ENCODE measurements at places on chromosomes 12 and 14. TPM values are rescaled to one million over a fixed set of nuclear protein-coding genes. Genes with fewer than 3 reads are reported as not detected.

GRCh38 chr14:78904094-78904493 lies 733.9 kb downstream of the NRXN3 start:
- DNase-seq: no peak

DNA sequence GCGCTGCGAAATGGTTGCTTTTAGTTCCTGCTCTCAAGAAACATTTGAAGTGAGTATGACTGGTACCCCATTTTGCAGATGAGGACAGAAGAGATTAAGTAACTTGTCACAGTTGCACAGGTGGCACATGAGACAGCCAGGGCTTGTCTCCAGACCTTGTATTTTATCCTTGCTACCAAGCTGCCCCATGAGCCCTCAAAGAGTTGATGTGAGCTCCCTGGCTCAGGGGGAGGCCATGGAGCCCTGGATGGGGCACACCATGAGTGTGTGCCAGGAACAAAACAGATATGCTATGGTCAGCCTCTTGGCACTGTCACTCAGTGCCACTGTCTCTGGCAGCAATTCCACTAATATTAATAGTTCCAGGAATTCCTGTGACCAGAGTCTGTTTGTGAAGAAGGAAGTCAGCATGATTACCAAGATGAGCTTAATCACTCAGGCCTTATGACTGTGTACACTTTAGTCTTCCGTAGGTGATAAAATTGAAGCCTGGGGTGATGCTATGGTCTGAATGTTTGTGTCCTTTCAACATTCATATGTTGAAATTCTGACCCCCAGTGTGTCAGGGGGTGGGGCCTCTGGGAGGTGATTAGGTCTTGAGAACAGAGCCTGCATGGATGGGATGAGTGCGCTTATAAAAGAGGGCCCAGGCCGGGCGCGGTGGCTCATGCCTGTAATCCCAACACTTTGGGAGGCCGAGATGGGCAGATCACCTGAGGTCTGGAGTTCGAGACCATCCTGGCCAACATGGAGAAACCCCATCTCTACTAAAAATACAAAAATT lies 806.8 kb downstream of the AACS start:
- DNase-seq: no peak

LACRT gene
- total RNA-seq: not detected

- DNase-seq: no peak
These were observed 22.5 kb downstream of the CABP1 start for GRCh38 chr12:120662879-120663278.

DNA sequence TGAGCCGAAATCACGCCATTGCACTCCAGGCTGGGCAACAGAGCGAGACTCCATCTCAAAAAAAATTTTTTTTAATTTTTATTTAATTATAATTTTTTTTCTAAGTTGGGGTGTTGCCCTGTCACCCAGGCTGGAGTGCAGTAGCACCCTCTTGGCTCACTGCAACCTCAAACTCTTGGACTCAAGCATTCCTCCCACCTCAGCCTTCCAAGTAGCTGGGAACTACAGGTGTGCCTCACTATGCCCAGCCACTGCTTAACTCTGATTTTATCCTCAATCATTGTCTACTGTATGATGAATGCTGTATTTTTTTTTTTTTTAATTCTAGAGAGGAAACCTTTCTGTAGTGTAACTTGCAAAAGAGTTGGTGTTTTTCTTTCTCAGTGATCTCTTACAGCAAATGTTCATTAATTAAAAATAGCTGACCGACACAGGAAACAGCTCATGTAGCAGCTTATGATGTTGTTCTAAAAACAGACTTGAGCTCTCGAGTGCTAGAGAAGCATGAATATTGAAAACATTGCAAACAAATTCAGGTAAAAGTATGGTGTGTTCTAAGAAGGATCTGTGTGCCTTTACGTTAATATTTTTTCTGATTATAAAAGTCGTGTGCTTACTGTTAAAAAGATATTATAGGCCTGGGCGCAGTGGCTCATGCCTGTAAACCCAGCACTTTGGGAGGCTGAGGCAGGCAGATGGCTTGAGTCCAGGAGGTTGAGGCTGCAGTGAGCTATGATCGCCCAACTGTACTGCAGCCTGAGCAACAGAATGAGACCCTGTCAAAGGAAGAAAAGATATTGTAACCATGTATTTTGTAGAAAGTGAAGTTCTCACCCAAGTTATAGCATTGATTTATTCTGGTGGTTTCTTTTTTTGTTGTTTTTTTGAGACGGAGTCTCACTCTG lies 68.9 kb downstream of the FGD4 start:
- no peak for DNase-seq

DNA sequence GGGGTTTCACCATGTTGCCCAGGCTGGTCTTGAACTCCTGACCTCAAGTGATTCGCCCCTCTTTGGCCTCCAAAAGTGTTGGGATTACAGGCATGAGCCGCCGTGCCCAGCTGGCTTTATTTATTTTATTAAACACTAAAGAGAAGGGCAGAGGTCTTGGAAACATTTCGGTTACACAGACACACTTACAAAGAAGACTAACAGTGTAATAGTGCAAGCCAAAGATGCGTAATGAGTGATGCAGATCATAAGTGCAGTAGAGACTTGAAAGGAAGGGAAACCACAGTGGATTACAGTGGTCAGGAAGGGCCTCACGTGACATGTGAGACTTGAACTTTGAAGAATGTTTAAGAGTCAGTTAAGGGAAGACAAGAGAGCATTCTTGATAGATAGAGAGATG lies 33.9 kb upstream of the CDK17 start:
- DNase-seq: no peak

DNA sequence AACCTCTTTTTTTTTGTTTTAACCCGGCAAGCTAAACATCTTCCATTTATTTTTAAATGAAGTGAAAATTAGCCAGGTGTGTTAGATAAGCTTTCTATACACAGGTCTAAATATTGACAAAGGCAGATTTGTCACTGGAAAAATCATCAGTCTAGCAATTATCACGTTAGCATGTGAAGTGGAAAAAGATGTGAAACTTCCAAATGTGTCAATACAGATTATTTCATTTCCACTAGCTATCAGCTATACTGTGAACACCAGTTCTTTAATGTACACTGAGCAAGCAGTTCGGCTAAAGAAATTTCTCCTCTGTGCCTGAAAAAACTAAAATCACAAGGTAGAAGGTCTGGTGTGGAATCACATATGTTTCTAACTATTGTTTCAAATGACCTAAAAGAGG lies 96.6 kb upstream of the G2E3 start:
- no peak for DNase-seq

TRIM9 gene
- total RNA-seq: 0.46 TPM

- DNase-seq: no peak
These were observed 75.5 kb upstream of the CPSF6 start for GRCh38 chr12:69163681-69164362.

DNA sequence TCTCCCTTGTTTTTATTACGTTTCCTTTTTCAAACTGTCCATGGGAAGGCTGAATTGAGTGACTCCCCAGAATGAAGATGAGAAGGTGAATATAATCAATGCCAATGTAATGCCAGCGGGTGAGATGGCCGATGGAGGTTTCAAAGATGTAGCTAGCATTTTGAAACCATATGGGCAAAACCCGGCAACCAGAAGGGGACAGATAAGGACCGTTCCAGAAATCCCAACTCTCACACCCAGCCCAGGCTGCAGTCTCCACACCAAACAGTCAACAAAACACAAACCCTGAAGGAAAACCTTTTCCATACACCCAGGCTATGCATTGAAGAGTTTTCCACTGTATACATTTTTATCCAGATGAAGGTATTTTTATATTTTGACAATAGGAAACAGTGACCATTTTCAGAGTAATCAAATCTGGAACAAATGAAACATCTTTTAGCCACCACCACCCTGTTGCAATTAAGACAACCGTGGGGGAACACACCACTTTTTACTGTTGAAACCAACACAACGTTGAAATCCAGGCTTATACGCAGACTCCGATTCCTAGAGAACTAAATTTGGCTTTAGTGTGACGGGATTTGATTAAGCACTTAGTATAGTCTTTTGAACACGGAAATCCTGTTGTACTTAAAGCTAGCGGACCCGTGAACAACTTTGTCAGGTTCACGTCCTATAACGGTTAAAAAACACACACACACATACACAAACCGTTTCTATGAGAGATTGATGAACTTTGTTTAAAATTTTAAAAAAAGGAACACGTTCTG lies 19.0 kb downstream of the PHETA1 start:
- no peak for DNase-seq

- no peak for DNase-seq
These were observed 37.3 kb upstream of the TBPL2 start for GRCh38 chr14:55477680-55478079.

DNA sequence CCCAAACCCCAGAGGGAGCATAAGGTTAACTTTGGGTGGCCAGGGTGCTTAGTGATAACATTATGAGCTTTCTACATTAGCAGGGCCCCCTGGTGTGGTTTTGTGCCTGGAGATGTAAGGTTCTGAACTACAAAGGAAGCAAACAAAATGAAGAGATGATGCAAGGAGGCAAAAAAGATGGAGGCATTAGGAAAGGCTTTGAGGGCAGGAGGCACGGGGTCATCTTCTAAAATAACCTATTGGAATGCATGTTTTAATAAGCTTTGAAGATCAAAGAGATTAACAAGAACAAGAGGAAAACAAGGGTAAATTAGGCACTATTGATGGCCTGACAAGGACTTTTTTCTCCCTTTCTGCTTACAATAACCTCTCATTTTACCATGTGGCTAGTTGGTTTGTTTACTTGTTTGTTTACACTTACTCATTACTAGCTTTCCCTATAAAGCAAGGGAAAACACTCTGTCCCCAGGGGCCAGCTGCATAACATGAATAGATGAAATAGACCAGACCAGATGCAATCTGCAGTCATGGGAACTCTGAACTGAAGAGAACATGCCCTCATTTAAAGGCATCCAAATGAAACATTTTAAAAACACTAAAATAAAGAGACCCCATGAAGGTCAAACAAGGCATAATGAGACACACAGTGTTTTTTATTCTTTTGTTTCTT lies 390.3 kb downstream of the DIO2 start:
- no peak for DNase-seq

GRCh38 chr12:110281549-110282299 lies 677 bp downstream of the ATP2A2 start:
- DNase-seq: peak; percentile 19

SIRT4 gene
- 2.2 TPM for total RNA-seq

- DNase-seq: no peak
These were observed 21.8 kb downstream of the WNK1 start for GRCh38 chr12:774051-774614.

- DNase-seq: no peak
These were observed 15.8 kb downstream of the NID2 start for GRCh38 chr14:52053044-52053443.

GRCh38 chr12:31225656-31226535 lies 100.1 kb downstream of the SINHCAF start:
- DNase-seq: no peak

GYS2 gene
- not detected for total RNA-seq

MYH6 gene
- 3.1 TPM for total RNA-seq

GRCh38 chr12:11697670-11698387 lies 48.4 kb downstream of the ETV6 start:
- DNase-seq: no peak

DNA sequence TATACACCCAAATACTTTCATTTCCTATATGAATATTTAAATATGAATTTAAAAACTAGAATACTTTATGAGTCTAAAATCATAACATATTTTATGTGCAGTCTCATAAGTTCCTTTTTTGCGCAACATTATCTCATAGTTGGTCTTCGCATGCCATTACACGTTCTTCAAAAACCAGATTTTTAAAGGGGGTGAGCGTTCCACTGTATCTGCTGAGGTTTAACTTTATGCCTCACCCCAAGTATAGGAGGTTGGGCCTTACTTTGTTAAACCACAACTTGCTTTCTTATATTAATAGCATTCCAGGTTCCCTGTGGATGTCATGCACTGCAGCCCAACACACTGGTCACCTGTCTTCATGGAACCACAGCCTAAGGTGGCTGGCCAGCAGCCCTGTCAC lies 118.6 kb downstream of the APAF1 start:
- no peak for DNase-seq

KRT6A gene
- total RNA-seq: 5.9 TPM

- DNase-seq: no peak
These were observed 170.0 kb downstream of the SLC5A8 start for GRCh38 chr12:101039848-101040531.

- DNase-seq: peak; percentile 90
These were observed 157.9 kb upstream of the PARP11 start for GRCh38 chr12:4030929-4031702.

ACSS3 gene
- total RNA-seq: 24.3 TPM

DNA sequence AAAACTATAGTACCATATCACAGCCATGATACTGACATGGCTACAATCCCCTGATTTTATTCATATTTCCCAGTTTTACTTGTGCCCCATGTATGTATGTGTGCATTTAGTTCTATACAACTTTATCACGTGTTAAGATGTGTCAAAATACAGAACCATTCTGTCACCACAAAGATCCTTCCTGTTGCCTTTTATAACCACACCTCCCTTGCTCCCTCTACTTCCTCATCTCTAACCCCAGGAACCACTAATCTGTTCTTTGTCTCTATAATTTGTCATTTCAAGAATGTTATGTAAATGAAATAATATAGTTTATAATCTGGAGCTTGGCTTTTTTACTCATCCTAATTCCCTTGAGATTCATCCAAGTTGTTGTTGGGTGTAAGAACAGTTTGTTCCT lies 358.4 kb downstream of the DPF3 start:
- no peak for DNase-seq

ASCL1 gene
- total RNA-seq: 0.50 TPM

DNA sequence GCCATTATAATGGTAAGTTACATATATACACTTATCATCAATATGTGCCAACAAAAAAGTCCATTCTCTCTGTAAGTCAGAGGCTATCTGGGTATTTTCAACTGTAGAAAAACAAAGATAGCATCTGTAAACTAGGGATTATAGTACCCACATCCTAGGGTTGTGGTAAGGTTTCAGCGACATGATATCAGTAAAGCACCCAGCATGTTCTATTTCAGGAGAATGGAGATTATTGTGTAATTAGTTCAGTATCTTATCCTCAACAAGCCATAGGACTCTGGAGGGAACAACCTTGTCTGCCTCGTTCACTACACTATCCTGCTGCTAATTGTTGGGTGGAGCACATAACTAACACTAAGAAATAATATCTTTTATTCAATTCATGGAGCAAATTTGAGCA lies 19.7 kb upstream of the CKAP4 start:
- no peak for DNase-seq

- no peak for DNase-seq
These were observed 49.1 kb upstream of the ARID2 start for GRCh38 chr12:45680362-45680761.

GRCh38 chr14:63901434-63902085 lies 48.8 kb downstream of the SYNE2 start:
- no peak for DNase-seq

GRCh38 chr14:93186466-93186865 lies 1.3 kb downstream of the LYSET start:
- DNase-seq: no peak

Data from prostate gland (tissue), 2 donors.